ENCODE measurements at places on chromosomes 5 and 9.

DNA sequence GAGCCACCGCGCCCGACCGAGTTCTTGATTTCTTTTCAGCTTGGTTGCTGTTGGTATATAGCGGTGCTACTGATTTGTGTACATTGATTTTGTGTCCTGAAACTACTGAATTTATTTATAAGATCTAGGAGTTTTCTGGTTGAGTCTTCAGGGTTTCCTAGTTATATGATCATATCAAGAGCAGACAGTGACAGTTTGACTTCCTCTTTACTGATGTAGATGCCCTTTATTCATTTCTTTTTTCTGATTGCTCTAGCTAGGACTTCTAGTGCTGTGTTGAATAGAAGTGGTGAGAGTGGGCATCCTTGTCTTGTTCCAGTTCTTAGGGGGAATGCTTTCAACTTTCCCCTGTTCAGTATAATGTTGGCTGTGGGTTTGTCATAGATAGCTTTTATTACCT is 17.4 kb upstream of the LRRC19 start:
- DNase-seq, result no peak

- DNase-seq, result no peak
Observed at GRCh38 chr5:74073257-74073656, 447.3 kb downstream of the ARHGEF28 start.

- peak; percentile 29 for DNase-seq
Observed at GRCh38 chr5:40680741-40681362, 1.1 kb downstream of the PTGER4 start.

GRCh38 chr9:83537331-83538171 is 650 bp downstream of the FRMD3 start:
- peak; percentile 25 for DNase-seq

GRCh38 chr5:1410156-1411014 is 34.9 kb downstream of the SLC6A3 start:
- DNase-seq, result no peak

GRCh38 chr9:35293376-35293964 is 131.7 kb downstream of the UNC13B start:
- no peak for DNase-seq

- no peak for DNase-seq
Observed at GRCh38 chr9:90555351-90556057, 87.1 kb downstream of the DIRAS2 start.

DNA sequence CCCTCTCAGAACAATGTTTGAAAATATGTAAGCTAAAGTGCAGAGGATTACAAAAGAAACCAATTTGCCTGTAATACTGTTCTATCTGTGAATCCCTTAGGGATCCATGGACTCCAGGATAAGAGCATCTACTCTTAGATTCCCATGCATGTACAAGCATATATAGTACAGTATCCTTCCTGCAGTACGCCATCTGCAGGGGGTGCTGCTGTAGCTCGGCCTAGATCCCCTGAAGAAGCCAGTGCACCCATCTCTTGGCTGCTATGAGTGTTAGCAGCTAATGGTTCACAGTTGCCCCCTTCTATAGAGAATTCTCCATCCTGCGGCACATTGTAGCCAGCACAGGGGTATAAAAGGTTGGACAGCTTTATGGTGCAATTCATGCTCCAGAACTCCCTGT is 61.8 kb upstream of the SLC30A5 start:
- DNase-seq, result no peak

DNA sequence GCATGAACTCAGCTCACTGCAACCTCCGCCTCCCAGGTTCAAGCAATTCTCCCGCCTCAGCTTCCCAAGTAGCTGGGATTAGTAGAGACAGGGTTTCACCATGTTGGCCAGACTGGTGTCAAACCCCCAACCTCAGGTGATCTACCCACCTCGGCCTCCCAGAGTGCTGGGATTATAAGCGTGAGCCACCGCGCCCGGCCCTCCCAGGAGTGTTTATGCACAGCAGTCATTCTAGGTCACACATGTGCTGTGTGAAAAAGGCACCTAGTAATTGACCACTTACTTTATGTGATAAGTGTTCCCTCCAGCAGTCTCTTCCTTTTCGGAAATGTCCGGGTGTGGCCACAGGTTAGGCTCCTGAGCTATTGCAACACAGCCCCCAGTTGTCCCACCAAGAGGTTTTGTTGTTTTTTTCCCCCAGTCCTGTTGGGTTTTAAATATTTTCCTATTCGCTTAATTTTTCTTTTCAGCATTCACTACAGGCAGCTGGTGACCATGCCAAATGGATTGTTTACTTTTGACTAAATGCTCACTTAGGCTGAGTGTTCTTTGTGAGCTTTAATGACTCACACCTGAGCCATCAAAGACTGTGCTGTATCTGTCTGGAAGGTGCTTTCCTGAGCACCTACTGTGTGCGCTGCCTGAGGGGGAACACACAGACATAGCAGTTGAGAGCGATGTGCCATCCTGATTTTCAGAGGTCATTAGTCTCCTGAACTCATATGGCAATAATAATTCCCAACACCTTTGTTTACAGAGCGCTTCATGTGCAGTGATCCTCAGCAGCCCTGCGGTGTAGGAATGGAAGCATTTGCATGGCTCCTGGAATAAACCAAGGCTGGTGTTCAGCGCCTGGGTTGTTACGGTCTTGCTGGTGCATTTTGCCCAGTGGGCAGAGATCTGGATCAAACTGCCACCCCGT is 94.3 kb downstream of the MVB12B start:
- DNase-seq, result no peak

GRCh38 chr9:8685825-8686224 is 886.2 kb upstream of the DMAC1 start:
- DNase-seq, result no peak

DNA sequence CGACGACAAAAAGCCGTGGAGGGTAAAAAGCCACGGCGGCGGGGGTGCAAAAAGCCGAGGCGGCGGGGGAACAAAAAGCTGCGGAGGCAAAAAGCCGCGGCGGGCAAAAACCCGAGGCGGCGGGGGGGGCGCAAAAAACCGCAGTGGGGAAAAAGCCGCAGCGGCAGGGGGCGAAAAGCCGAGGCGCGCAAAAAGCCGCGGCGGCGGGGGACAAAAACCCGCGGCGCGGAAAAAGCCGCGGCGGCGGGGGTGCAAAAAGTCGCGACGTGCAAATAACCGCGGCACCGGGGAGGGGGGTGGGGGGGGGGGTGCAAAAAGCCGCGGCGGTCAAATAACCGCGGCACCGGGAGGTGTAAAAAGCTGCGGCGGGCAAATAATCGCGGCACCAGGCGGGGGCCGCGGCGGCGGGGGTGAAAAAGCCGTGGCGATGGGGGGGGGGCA is 511.5 kb downstream of the FOXD4L5 start:
- no peak for DNase-seq

- DNase-seq, result peak; percentile 23
Observed at GRCh38 chr5:144467792-144468191, 297.1 kb downstream of the KCTD16 start.

DNA sequence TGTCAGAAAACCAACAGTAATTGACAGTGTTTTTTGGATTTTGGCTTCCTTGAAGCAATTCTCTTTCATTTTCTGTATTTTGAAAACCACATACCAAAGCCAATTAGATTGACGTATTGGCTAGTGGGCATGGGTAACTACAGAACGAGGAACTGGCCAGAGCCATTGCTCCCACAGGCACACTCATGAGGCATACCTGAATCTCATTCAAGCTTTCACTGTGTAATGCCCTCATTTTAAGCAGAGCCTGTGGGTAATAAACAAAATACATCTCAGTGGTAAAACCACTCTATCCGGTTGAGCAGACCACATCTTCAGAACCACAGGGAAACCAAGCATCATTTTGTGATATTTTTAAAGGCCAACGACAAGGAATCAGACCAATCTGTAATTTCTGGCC is 394.1 kb downstream of the ZNF608 start:
- DNase-seq, result no peak

DNA sequence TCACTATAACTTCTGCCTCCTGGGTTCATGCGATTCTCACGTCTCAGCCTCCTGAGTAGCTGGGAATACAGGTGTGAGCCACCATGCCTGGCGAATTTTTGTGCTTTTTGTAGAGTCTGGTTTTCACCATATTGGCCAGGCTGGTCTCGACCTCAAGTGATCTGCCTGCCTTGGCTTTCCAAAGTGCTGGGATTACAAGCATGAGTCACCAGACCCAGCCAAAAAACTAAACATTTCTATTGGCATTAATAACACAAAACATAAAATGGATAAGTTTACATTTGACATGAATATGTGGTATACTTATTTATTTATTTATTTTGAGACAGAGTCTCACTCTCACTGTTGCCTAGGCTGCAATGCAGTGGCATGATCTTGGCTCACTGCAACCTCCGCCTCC is 13.6 kb upstream of the REEP5 start:
- DNase-seq, result peak; percentile 56

GRCh38 chr5:96823900-96824380 is 16.2 kb upstream of the ERAP1 start:
- peak; percentile 29 for DNase-seq

- DNase-seq, result no peak
Observed at GRCh38 chr5:3429962-3430361, 165.7 kb upstream of the IRX1 start.

GRCh38 chr5:173781432-173781815 is 106.7 kb upstream of the CPEB4 start:
- peak; percentile 85 for DNase-seq

- DNase-seq, result no peak
Observed at GRCh38 chr5:65128226-65128625, 353.5 kb downstream of the ADAMTS6 start.

- DNase-seq, result no peak
Observed at GRCh38 chr9:127179633-127180441, 57.4 kb upstream of the ANGPTL2 start.

GRCh38 chr9:122806661-122807060 is 6.7 kb downstream of the OR1K1 start:
- no peak for DNase-seq

DNA sequence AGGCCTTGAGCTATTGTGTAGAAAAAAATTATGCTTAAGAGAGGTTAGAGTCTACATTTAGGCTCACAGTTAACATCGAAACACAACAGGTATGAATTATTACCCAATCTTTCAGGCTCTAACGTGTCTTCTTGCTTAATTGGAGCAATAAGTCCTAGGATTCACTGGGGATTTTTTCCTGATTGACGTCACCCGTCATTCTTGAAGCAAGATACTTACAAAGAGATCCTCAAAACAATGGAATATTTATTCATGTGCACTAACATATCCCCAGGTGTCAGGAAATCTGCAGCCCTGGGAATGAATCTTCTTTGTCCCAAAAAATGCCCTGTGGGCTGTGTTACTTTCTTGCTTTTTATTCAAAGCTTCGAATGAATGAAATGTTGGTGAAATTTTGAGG is 413.5 kb downstream of the NFIB start:
- DNase-seq, result no peak

DNA sequence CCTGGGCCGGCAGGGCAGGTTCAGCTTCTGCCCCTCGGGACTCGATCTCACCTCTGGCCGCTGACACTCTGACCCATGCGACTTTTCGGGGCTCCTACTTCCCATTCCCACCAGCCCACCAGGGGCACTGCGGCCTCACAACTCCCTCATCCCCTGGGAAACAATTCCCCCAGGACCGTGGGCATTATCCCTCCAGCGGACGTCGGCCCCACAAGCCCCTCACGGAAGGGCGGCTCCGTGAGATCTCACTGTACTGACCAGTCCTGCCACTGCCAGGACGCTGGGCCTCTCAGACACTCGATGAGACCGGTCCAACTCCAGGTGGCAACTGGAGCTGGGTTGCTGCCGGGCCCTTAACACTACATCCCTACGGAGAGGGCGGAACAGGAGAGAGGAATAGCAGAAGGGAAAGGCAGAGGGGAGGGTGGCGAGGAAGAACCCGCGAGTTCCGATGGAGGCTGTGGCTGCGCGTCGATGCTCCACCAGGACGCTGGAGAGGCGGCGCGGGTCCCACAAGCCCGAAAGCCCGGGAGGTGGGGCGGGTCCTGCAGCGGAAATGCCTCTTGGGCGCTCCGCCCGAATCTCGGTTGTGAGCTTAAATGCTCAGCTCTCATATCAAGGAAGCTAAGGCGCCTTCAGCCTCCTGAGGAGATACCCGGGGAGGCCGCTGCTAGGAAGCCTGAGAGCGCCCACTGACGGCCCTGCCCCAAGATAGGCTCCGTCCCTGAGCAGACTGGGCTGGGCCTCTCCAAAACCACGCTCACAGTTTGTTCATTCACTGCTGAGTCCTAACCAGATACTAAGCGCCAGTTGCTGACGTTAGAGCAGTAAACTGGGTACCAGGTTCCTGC is 36.3 kb downstream of the VCP start:
- DNase-seq, result peak; percentile 50

DNA sequence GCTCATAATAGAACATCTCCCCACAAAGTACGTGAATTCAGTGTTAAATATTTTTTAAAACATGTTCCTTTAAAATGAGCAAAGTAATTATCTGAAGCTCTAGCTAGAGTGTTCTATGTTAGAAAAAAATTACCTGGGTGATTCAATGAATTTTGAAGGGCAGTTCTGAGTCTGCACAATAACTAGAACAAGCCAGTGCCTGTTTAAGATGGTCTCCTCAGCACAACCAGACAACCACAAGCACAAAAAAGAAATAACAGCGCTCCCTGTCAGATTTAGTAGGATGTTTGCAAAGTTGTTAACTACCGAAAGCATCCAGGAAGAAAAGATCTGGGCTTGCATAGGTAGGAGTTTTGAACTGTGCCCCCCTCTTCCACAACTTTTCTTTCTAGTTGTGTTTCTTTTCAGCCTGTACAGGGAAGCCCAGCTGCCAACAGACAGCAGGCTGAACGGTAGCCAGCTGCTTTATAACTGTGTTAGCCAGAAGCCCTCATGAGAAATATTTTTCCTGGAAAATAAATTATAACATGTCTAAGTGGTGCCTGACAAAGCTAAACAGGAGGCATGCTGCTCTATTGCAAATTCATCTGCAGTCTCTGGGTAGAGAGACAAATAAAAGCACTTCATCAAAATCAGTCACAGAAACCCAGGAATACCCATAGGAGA is 1026.9 kb downstream of the MAT2B start:
- DNase-seq, result no peak

GRCh38 chr5:129362456-129362855 is 97.6 kb upstream of the ADAMTS19 start:
- DNase-seq, result peak; percentile 14

Data from fibroblast of gingiva (primary cell).